Substantia nigra (tissue), 51 donors: ENCODE measurements at places on chromosomes 5 and 9.

- DNase-seq: no peak
Measured at GRCh38 chr9:129949821-129950220, 93.2 kb downstream of the FNBP1 start.

- no peak for DNase-seq
Measured at GRCh38 chr5:126081209-126081608, 342.0 kb upstream of the GRAMD2B start.

DNA sequence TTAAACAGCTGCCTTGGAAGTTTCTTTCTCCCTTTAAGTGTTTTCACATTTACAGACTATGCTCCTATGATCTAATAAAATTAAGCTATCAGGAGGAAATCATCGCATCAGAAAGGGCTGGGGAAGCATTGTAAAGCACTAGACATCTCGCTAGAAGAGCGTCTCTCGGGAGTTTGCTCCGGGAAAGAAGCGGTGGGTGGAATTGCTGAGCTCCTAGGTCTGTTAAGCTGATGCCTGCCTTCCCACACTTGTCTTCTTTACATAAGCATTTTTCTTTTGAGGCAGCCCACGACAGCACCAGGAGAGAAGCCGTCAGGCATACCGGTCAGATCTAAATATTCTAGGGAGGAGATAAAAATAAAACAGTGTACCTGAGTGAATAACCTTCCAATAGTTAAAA is 541.7 kb upstream of the TUSC1 start:
- DNase-seq: no peak

DNA sequence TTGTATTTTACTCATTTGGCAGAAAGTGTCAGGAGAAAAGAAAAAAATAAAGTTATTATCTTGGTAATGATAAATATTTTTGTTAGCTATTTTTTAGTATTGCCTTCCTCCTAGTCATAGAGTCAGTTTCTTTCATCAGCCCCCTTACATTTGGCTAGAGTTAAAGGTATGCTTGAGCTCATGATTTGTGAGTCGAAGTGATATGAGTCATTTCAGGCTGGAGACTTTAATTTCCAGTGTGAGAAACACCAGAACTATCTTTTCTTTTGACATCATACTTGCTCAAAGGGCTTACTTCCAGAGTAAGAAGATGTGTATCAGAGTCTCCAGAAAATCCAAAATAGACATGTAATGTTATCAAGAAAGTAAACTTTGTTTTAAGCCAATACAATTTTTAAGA is 746.7 kb upstream of the TYRP1 start:
- DNase-seq: no peak

DNA sequence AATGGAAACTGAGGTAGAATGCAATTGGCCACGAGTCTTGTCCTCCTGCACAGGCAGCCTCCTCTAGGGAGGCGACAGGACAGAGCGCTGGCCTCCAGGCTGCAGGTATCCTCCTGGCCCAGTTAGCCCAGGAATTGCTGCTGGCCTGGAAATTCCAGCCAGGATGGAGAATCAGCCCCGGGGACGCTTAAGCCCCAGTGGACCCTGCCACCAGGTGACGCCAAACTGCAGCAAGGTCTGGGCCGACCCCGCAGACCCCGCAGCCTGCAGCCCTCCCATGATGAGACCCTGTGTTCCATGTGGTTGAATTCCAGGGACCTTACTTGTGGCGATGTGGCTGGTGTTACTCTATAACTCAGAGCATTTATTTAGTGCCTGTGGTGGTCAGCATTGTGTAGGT is 7.3 kb downstream of the CACFD1 start:
- DNase-seq: no peak

GRCh38 chr9:120767451-120767850 is 25.8 kb downstream of the FBXW2 start:
- no peak for DNase-seq

GRCh38 chr5:174167080-174167910 is 121.8 kb downstream of the NSG2 start:
- no peak for DNase-seq

- DNase-seq: no peak
Measured at GRCh38 chr5:134736173-134736812, 2.1 kb upstream of the CAMLG start.
